EL (cell line): ENCODE measurements at places on chromosomes 1 and 21.
A peak's percentile ranks its signal among the peaks of the same experiment; 100 is the strongest.

GRCh38 chr1:171279678-171280077 lies 31.4 kb downstream of the FMO1 start:
- no peak for DNase-seq

DNA sequence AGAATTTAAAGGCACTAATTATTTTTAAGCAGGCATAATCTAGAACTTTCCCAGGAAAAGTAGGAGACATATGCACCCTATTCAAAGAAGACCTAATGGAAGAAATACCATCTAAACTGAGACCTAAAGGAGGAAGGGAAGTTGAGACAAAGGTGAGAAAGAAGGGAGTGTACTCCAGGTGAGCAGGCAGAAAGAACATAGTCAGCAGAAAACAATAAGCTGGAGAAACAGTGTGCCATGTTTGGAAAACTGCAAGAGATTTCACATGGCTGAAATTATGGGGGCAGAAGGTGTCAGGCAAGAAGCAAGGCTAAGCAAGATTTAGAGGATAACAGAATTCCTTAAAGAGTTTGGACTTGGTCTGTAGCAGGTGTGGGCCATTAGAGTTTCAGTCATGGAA lies 167.0 kb upstream of the USP25 start:
- no peak for DNase-seq

DNA sequence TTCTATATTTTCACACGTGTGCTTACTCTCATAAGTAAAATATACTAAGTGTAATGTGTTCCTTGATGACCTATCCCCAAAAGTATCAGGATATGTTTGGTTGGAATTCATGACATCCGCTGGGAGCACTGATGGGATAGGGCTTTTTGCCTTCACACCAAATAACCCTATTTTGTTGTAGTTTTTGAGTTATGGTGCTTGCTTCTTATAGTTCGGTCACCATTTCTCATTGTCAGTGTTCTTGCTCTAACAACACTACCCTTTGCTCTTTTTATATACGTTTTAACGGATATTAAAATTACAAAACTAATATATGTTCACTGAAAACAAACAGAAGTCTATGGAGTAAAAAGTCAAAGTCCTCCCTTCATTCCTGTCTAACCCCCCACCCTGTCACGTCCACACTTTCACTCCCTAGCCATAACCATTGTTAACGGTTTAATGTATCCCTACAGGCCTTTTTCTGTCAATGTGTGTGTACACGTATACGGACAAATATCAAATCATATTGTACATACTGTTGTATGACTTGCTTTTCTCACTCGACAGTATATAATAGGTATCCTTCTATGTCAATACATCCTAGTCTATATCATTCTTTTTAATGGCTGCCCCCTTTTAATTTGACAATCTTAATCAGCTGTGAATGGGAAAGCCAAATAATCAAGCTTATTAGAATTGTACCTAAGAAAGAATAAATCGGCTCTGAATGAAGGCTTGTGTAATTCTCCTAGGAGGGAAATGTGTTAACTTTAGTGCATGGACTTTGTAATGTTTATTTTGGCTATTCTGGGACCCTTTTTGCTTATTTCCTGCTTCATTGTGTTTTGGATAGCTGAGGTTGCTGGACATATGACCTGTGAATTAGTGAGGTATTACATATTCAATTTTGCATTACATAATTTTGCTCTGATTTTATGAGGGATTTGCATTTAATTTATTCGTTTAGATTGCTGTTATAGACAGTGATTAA lies 3.5 kb upstream of the RNF220 start:
- DNase-seq, result no peak

DNA sequence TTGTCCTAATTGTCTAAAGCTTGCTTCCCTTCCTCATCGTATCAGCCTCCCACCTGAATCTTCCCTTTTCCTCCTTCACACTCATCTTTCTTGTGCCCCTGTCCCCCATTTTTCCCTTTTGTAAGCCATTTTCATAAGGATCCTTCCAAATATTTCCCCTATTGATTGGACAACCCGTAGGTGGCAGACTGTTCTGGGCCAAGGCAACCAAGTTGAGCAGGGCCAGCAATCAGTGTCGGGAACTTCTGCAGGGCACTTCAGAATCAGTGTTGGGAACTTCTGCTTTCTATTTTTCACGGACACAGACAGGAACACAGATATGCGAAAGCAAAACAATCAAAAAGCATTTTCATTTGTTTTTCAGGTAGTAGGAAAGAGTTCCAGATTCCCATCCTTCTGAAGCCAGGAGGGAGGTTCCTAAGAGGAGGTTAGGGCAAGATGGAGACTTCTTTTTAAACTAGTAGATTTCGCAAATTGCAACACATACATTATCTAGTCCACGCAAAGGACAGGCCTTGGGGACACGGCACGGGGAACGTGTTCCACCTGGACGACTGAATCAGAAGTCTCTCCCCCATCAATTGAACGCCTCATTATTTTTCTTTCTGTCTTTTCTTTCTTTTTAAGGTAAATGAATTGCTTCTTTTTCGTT lies 691 bp upstream of the MPZL1 start:
- DNase-seq, result peak; percentile 68

DNA sequence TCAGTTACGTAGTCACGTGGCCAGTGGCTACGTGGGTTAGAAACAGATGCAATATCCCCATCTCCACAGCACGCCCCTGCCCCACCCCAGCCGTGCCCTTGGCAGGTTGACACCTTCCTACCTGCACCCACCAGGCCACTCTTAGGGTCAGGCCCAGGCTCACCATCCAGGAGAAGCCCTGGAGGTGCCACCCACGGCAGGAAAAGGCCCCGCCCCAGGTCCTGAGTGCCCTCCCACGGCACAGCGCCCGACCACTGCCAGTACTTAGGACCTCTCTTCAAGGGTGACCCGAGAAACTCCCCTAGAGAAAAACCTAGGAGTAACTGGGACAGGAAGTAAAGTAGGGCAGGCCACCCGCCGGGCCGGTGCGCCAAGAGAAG lies 1.5 kb downstream of the C1orf35 start:
- DNase-seq, result no peak

GRCh38 chr21:25342816-25343215 lies 264.5 kb downstream of the MRPL39 start:
- DNase-seq, result peak; percentile 53

DNA sequence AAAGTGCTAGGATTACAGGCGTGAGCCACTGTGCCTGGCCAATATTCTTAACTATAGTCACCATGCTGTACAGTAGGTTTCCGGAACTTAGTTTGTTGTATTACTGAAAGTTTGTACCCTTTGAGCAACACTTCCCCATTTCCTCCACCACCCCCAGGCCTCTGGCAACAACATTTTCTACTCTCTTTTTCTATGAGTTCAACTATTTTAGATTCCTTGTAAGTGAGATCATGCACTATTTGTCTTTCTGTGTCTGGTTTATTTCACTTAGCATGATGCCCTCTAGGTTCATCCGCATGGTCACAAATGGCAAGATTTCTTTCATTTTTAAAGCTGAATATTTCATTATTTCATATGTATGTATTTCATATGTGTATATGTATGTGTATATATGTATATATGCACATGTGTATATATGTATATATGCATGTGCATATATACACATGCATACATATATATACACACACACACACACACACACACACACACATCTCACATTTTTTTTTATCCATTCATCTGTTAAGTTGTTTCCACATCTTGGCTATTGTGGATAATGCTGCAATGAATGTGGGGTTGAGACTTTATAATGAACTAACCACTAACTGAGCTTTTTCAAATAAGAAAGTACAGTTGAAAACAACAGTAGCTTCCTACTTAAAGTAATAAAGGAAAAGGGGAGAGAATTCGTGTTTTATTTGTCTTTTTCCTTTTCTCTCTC lies 256.8 kb upstream of the C1orf105 start:
- DNase-seq, result peak; percentile 76

- DNase-seq, result peak; percentile 14
Measured at GRCh38 chr21:38037416-38037815, 121.2 kb upstream of the KCNJ6 start.

DNA sequence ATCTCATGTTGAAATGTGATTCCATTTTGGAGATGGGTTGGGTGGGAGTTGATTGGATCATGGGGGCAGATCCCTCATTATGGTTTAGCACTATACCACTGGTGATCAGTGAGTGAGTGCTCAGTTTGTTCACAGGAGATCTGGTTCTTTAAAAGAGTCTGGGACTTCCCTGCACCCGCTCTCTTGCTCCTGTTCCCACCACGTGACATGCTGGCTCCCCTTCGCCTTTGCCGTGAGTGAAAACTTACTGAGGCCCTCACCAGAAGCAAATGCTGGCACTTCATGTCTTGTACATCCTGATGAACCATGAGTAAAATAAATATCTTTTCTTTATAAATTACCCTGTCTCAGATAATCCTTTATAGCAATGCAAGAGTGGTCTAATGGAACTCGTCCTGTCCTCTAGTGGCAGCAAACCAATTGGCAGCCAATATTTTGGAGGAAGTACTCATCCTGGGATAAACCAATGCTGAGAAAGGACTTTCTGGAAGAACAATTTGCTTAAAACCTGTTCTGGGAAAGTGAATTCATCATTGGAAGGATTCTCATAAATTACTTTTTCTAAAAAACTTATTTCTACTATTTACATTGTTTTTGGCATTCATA lies 27.8 kb upstream of the CYP4A11 start:
- no peak for DNase-seq

- no peak for DNase-seq
Measured at GRCh38 chr21:14617871-14618270, 71.8 kb upstream of the SAMSN1 start.

DNA sequence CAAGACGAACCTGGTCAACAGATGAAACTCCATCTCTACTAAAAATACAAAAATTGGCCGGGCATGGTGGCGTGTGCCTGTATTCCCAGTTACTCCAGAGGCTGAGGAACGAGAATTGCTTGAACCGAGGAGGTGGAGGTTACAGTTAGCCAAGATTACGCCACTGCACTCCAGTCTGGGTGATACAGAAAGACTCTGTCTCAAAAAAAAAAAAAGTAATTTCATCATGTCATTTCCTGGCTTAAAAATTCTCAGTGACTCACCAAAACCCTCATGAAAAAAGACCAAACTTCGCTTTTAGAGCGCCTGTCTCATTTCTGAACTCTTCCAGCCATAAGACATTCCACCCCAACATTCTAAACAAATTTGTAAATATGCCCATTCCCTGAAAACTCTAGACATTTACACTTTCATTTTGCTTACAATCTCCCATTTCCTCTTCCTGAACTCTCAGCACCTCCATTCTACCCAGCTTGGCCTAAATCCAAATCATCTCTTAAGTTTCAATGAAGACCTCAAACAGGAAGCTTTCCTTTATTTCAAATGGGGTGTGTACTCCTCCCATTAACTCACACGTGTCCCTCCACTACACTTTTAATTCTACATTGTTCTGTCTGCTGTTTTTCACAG lies 50.5 kb upstream of the PRRC2C start:
- DNase-seq, result peak; percentile 88

GRCh38 chr1:244160455-244161235 lies 109.6 kb downstream of the ZBTB18 start:
- DNase-seq, result no peak

GRCh38 chr1:24751833-24752232 lies 6.6 kb downstream of the CLIC4 start:
- DNase-seq, result no peak

GRCh38 chr1:237005674-237006073 lies 1.4 kb upstream of the MT1HL1 start:
- no peak for DNase-seq

GRCh38 chr1:147812799-147813198 lies 52.4 kb upstream of the GJA5 start:
- DNase-seq, result no peak

DNA sequence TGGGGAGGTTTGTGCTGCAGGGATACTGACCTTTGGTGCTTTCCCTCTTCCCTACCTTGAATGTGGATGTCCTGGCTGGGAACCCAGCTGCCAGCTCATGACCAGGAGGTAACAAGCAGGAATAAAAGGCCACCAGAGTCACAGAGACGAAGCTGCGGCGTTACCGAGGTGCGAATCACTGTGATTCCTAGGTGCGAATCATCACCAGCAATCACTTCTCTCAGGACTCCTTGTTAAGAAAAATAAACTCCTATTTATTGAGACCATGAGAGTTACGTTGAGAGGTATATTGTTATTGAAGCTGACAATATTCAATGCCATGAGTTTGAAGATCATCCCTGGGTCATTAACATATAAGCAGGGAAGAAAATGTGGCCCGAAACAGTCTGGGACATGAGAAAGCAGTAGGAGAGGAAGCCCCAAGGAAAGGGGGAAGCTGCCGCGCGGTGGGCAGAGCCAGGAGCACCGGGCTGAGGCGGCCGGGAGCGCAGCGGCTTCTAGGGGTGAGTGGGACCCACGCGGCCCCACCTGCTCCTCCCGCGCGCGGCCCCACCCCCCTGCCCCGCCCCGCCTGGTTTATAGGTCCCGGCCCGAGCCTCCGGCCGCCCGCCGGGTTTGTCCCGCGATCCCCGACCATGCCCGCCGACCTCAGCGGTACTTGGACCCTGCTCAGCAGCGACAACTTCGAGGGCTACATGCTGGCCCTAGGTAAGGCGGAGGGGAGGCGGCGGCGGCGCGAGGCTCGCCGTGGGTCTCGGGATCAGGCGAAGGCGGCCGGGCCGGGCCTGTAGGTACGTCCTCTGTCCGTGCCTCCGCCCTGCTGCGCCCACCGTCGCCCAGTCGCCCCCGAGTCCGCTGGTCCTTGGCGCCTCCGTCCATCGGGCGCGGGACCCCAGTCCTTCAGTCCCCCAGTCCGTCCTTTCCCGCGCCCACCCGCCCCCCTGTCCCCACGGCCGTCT lies at the start of gene RBP7:
RBP7 (plus strand) TSS at position 605 of the 959 bp plus-strand sequence; CDS start at position 636, 31 bp downstream.
- peak; percentile 23 for DNase-seq

DNA sequence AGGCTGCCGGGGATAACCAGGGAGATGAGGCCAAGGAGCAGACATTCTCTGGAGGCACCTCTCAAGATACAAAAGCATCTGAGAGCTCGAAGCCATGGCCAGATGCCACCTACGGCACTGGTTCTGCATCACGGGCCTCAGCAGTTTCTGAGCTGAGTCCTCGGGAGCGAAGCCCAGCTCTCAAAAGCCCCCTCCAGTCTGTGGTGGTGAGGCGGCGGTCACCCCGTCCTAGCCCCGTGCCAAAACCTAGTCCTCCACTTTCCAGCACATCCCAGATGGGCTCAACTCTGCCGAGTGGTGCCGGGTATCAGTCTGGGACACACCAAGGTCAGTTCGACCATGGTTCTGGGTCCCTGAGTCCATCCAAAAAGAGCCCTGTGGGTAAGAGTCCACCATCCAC lies 19.4 kb upstream of the SH3D21 start:
- no peak for DNase-seq

- no peak for DNase-seq
Measured at GRCh38 chr1:96487394-96487793, 234.2 kb upstream of the PTBP2 start.

GRCh38 chr1:63731117-63732043 lies 42.4 kb upstream of the ROR1 start:
- DNase-seq, result peak; percentile 96

- no peak for DNase-seq
Measured at GRCh38 chr1:47979724-47980123, 17.5 kb downstream of the TRABD2B start.

DNA sequence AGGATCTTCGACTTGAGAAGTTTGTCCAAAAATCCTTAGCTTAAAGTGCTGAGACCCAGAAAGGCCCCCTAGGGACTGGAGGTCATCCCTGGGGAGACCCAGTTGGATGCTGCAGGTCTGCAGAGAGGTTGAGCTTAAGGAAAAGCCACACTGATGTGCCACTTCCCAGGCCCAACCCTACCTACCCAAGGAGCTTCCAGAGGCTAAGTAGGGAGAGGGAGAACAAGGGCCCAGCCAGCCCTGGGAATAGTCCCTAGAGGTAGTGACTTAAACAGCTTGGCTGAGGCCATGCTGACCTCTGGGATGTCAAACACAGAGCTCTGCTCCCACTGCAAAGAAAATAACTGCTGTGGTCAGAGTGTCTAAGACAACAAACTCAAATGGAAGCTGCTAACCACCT lies 693.7 kb downstream of the MATN1 start:
- no peak for DNase-seq
